ENCODE measurements at places on chromosomes 2 and 18.

- no peak for DNase-seq
These were observed 218.4 kb upstream of the HS6ST1 start for GRCh38 chr2:128536925-128537620.

- no peak for DNase-seq
These were observed 18.3 kb upstream of the NEDD4L start for GRCh38 chr18:58025733-58026132.

DNA sequence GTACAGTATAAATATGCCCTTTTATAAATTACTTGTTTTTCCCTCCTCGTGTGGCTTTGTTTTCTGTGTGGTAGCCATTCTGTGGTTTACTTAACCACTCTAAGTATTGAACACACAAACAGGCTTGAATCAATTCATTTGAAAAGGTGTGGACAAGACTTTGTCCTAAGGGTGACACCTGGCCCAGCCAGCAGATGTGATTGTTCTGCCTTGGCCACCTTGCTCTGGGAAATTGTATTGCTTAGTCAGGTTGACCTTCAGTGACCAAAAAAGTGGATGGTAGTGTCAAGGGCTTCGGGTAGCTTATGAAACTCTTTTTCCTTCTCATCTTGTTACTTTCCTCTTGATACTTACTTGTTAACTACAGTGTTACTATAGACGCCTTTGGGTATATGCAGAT, 61.9 kb downstream of the DGKD start:
- no peak for DNase-seq

GRCh38 chr2:200470230-200470629, 39.6 kb downstream of the KCTD18 start:
- DNase-seq, result no peak

- no peak for DNase-seq
These were observed 71.9 kb downstream of the ACVR2A start for GRCh38 chr2:147916723-147917122.

- no peak for DNase-seq
These were observed 19.3 kb downstream of the PPP4R1 start for GRCh38 chr18:9594823-9595596.

- no peak for DNase-seq
These were observed 31.8 kb upstream of the PLEKHM3 start for GRCh38 chr2:208057108-208057507.

DNA sequence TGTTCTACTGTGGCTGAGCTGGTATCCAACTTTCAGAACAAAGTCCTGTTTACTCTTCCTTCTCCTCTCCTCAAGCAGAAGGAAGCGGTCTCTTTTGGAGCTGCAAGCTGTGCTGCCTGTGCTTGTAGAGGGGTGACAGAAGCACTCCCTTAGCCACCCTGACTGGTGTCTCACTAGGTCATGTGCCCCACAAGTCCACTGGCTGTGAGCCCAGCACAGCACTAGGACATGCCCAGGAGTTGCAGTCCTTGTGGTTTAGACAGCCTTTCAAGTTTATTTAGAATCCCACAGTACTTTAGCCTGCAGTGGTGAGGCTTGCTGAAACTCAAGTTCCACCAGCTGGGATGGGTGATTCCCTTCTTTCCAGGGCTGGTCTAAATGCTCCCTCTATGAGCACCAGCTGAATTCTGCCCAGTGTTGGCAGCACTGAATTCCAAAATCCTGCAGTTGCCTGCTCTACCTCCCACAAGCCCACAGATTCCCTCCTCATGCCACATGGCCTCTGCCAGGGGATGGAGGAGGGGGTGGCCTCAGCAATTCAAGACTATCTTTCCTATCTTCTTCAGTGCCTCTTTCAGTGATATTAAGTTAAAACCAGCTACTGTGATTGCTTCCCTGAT, 61.2 kb downstream of the CCDC85A start:
- no peak for DNase-seq

GRCh38 chr18:48238206-48238605, 171.0 kb downstream of the ZBTB7C start:
- DNase-seq, result no peak

DNA sequence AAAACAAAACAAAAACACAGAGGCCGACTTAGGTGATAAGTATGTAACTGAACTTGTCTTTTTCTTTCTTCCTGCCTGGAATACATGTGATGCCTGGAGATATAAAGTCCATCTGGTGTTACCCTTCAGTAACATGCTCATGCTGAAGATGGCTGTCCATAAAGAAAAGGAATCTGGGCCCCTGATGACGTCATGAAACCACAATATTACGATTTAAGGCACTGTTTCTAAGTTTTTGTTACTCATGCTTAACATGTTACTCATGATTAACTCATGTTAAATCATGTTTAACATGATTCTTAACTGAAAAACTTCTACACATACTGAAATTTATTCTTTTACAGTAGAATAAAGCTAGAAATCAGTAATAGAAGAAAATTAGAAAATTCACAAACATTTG, 49.0 kb downstream of the STRADB start:
- no peak for DNase-seq

DNA sequence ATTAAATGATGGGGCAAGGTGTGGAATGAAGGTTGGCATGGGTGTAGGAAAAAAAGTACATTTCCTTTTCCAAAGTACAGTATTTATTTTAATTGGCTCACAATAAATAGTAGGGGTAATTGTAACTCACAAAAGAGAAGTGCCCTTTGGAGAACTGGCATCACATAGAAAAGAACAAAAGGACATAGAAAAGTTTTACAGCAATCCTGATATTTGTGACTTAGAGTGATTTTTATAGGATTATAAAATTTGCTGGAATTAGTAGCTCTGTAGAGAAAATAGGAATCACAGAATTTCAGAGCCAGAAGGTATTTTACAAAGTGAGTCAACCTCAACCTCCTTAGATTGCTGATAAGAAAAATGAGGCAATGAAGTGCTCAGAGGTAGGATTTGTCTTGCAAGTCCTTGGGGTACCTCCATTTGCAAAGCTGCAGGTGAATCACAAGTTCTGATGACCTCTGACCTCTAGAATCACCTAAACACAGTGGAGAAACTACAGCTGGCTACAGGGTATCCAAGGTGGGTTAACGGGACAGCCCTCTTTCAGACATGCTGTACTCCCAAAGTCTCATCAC, 133.6 kb downstream of the SOCS6 start:
- no peak for DNase-seq

GRCh38 chr2:45102579-45103117, 93.4 kb upstream of the SIX2 start:
- no peak for DNase-seq

GRCh38 chr2:71101656-71102055, 28.4 kb downstream of the MCEE start:
- no peak for DNase-seq

DNA sequence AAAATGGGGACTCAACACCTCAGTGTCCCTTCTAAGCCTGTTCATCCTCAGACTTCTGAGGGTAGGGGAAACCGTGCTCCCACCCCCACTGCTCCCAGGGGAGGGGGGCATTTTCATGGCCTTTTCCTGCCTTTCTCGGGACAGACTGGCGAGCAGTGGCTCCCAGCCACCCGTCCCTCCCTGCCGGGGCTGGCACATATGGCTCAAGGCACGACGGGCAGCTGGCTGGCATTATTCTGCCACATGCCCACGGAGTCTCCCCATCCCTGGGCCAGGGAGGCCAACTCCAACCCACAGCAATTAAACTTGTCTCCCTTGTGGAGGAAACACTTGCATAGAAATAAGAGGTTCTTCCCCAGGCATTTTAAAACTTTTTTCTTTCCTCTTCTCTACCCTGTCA, 148.5 kb upstream of the CBLN2 start:
- DNase-seq, result no peak

- no peak for DNase-seq
These were observed 252.2 kb downstream of the KLHL29 start for GRCh38 chr2:23637011-23637778.

All from activated CD4-positive, alpha-beta T cell treated with anti-CD3 and anti-CD28 coated beads for 4 hours (primary cell).